Activated CD4-positive, CD25-positive, alpha-beta regulatory T cell treated with anti-CD3 and anti-CD28 coated beads, Interleukin-2, amount 50 U/mL, for 24 hours (primary cell): ENCODE measurements at places on chromosomes 6 and 20.
A peak's percentile ranks its signal among the peaks of the same experiment; 100 is the strongest.

DNA sequence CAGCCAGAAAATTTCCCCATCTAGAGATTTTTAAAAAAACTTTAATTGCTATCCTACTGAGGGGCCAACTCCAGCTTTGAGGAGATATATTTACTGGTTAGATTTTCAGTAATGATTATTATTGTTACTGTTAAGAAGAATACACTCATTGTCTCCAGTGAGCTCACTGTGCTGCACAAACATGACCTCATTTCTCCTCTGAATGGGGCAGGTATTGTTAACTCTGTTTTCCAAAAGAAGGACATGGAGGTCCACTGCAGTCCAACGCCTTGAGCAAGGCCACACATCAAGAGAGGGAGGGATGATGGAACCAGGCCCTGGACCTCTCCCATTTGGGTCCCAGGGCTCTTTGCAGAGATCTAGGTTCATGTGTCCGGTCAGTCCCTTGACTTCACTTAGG, 13.9 kb upstream of the SCUBE3 start:
- no peak for ATAC-seq

- ATAC-seq, result no peak
Measured at GRCh38 chr6:7188492-7188891, 80.7 kb downstream of the RREB1 start.

GRCh38 chr6:135686784-135687301, 164.7 kb upstream of the PDE7B start:
- ATAC-seq, result no peak

- peak; percentile 42 for ATAC-seq
Measured at GRCh38 chr20:64080013-64080812, at the start of gene OPRL1. OPRL1 (plus strand) TSS chr20:64080082; CDS start chr20:64092721, 12,639 bp downstream.

GRCh38 chr6:52557389-52558265, 19.2 kb downstream of the TRAM2 start:
- ATAC-seq, result no peak

GRCh38 chr6:89775150-89775549, 44.4 kb downstream of the MDN1 start:
- no peak for ATAC-seq

DNA sequence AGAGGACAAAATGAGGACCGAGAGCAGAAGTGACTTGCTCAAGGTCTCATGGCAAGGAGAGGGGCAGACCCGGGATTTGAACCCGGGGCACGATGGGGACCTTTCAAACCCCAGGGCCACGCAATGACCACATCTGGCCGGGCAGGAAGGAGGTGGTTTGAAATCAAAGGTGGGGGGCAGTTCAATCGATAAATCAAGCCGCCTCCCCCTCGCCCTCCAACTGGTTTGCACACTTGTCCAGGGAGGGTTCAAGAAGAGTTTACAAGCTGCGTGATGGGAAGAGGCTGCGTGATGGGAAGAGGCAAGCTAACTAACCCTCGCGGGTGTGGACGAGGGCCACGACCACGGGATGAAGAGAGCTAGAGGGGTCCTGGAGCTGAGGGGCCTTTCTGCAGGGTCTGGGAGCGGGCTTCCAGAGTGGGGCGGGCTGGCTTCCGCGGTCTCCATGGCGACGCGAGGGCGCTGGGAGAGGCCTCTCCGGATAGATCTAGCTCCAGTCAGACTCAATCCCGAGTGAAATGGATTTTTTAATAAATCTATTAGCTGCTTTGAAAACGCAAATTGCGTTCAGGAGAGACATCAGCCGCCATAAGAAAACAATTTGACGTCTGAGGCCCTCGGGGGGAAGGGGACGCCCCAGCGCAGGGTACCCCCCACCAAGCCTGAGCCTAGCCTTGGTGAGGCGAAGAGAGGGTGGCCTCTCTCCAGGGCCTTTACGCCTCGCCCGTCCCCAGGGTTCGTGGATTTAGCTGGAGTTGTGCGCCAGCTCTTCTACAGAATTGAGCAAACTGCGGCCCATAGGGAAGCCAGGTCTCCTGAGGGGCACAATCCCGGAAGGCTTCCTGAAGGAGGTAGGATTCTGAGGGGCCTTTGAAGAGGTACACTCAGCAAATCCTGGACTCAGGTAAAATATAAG, 143.9 kb downstream of the GRM4 start:
- ATAC-seq, result no peak

DNA sequence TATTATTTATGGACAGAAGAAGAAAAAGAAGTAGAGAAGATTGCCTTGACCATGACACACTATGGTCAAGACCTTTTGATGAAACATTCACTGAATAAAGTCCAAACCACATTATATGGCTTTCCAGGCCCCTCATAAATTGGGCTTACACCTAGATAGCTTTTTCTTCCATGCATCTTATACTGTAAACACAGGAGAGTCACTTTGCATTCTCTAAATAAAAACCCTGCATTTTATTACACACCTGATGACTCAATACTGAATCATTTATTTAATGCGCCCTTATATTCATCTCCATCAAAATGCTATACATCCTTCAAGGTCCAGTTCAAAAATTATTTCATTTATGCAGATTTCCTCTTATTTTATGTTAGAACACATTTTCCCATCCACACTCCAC, 78.0 kb downstream of the COL21A1 start:
- ATAC-seq, result no peak
